Stimulated activated CD8-positive, alpha-beta memory T cell treated with anti-CD3 and anti-CD28 coated beads, Interleukin-7, amount 100 ng/mL, for 48 hours (primary cell): ENCODE measurements at places on chromosomes 3 and 15.

DNA sequence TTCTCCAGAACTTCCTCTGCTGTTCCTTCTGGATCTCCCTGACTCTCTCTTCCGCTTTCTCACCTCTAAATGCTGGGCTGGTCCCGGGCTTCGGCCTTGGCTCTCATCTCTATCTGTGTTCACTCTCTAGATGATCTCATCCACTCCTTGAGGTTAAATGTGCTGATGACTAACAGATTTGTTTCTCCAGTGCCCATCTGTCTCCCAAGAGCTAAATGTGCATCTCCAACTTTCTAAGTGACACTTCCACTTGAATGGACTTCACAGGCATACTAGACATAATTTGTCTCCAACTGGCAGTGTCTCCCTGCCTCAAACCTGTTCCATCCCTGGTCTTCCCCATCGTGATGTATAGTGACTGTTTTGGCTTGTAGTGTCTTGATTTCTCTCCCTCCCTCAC is 95.3 kb downstream of the ITPR1 start:
- no peak for DNase-seq

- DNase-seq: no peak
Measured at GRCh38 chr3:5013021-5013906, 34.0 kb downstream of the BHLHE40 start.

- no peak for DNase-seq
Measured at GRCh38 chr3:72798552-72799195, 49.6 kb downstream of the SHQ1 start.

DNA sequence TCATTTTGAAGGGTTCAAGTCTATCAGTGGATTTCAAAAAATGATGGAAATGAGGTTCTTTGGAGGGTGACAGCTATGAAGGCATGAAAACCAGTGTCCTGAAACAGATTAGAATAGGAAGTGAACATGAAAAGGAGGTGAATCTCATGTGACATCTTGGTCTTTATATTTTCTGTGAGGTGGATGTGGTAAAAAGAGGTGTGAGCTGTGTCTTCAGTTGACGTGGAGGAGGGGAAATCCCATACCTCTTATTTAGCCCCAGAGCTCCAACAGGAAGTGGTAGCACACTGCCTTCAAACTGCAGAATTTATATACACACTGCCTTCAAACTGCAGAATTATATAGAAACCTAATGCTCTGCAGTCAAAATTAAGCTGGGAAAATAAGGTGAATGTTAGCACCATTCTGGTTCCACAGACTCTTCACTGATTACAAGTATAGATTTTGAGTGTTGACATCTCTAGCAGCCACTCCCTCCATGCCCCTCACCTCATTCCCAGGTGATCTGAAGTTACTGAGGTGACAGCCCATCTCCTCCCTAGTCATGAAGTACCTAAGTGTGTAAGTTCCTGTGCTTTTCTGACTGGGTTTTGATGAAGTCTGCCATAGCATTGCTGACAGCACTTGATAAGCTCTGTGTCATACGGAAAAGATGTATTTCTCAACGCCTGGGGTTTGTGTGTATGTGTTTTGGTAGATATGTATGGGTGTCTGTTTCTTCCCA is 2.7 kb downstream of the RAB8B start:
- no peak for DNase-seq
